Stimulated activated CD8-positive, alpha-beta memory T cell treated with anti-CD3 and anti-CD28 coated beads, Interleukin-12 subunit alpha, Interleukin-12 subunit beta, amount 100 ng/mL, for 1 hour (primary cell): ENCODE measurements at places on chromosomes 5 and 9.
A peak's percentile ranks its signal among the peaks of the same experiment; 100 is the strongest.

DNA sequence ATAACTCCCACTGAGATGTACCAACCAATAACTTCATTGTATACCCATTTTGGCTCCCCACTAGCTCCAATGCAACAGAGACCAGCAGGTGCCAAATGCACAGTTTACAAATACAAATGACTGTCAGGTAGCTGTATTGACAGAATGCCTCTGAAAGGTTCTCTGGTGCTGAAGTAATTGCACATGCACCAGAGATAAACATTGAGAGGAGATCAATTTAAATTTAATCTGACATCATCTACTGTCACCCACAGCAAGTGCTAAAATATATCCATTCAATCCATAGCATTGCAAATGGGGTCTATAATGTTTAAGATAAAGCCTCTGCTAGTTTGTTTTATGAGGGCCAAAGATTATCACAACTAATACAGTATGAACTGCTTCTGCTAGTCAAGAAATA, 80.2 kb downstream of the STX17 start:
- no peak for DNase-seq

- DNase-seq = no peak
These were observed 344.7 kb upstream of the RGMB start for GRCh38 chr5:98428806-98429205.

DNA sequence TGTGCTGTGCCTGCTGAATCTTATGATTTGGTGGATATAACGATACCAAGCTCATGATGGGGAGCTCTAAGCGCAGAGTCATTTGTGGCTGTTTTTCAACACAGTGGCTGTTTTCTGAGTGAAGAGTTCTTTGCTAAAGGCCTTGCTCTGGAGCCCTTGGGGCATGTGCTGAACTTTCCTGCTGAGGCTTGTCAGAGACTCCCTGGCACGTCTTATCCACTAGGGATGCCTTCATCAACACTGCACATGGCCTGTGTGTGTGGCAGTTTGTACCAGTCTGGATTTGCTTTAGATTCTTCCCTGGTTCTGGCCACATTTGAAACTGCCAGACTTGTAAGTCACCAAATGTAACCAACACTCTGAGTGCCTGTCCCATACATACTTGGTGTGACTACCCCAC, 188.2 kb downstream of the DMRT2 start:
- no peak for DNase-seq

GRCh38 chr5:68115584-68115983, 100.0 kb upstream of the PIK3R1 start:
- DNase-seq = no peak

DNA sequence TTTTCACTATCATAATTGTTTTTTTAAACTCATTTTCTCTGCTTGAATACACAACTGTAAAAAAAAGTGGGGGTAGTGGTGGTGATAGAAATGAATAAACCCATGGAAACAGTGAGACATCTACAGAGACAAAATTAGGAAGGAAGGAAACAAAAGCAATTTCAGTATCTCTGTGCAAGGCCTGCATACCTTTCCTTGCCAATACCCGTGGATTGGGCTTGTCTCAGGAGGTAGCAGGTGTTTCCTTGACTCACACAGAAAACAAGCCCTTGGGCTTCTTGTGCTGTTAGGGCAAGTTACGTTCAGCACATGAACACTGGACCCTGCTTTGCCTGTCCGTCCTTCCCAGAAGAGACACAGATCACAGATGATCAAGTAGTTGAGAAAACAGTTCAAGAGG, 372.2 kb downstream of the ZSWIM6 start:
- no peak for DNase-seq

GRCh38 chr5:94505327-94506068, 112.9 kb downstream of the KIAA0825 start:
- no peak for DNase-seq

GRCh38 chr5:114335391-114335790, 26.5 kb upstream of the KCNN2 start:
- no peak for DNase-seq

DNA sequence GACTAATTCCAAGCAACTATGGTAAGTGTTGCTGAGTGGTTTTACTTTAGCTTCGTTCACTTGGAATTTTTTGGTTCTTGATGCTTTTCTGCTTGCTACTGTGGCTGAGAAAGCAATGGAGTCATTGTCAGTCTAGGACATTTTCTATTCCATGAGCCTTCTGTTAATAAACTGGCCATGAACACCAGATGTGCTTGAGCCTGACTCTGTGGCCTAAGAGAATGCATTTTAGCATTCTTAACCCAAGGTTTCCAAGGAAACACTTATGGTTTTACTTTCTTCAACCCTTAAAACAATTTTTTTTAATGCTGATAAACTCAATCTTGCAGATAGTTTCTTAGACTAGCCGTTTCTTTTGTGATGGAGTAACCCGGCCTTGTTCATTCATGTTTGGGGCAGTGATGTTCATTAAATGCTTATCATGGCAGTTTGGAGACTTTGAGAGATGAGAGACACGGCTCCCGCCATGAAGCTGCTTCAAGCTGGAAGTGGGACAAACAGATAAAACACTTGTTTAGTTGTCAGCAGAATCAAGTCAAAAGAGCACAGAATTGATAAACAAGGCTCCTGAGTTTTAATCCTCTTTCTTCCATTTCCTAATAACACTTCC, 42.4 kb downstream of the OSTF1 start:
- no peak for DNase-seq

DNA sequence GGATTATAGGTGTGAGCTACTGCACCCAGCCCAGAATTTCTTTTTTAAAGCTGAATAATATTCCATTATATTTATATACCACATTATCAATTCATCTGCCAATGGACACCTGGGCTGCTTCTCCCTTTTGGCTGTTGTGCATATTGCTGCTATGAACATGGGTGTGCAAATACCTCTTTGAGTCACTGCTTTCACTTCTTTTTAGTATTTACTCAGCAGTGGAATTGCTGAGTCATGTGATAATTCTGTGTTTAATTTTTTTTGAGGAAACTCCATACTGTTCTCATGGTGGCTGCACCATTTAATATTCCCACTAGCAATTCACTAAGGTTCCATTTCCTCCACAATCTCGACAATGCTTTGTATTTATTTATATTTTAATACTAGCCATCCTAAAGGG, 36.1 kb upstream of the KIF4B start:
- no peak for DNase-seq

- no peak for DNase-seq
These were observed 12.7 kb upstream of the DNAH5 start for GRCh38 chr5:13957032-13957645.

GRCh38 chr9:90322296-90322695, 320.3 kb downstream of the DIRAS2 start:
- DNase-seq = no peak

GRCh38 chr5:75138689-75139088, 86.3 kb upstream of the GCNT4 start:
- no peak for DNase-seq

- no peak for DNase-seq
These were observed 257.5 kb downstream of the GADD45G start for GRCh38 chr9:89862316-89862715.

GRCh38 chr9:95879591-95879990, 4.1 kb downstream of the ERCC6L2 start:
- DNase-seq = no peak

GRCh38 chr9:18516965-18517364, 43.0 kb downstream of the ADAMTSL1 start:
- DNase-seq = no peak

DNA sequence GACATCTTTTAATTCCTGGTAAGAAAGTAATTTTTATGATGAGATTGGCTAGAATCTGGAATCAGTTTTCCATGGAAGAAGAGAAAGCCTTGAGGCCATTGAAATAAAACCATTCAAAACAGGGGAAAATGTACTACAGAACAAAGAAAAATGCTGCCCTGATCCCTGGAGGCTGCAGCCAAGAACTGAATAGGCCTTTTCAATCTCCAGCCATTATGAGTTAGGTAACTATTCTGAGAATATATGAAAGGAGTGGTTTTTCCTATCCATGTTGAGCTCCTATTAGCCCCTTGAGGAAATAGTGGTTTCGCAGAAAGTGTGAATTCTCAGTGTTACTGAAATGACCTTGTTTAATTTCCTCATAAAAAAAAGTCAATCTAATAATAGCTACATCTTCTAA, 408.5 kb upstream of the GRAMD2B start:
- DNase-seq = no peak

GRCh38 chr9:136995362-136995761, 1.0 kb downstream of the CLIC3 start:
- no peak for DNase-seq

DNA sequence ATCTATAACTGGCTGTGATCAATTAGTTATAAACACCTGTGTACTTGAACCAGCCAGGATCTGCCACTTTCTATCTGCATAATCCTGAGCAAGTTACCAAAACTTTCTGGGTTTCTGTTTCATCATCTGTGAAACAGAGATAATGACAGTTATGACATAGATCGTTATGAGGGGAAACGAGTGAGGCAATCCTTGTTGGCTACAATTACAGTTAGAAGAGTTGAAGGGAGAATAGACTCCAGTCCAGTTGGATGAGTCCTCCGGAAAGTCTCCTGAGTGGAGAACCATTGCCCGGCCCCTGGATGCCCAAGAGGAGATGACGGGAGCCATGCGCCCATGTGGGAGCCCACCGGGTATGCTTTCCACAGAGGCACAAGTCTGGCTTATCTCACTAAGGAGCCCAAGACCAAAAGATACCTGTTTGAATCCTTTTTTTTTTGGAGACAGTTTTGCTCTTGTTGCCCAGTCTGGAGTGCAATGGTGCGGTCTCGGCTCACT, 4.5 kb downstream of the PDE6A start:
- no peak for DNase-seq

DNA sequence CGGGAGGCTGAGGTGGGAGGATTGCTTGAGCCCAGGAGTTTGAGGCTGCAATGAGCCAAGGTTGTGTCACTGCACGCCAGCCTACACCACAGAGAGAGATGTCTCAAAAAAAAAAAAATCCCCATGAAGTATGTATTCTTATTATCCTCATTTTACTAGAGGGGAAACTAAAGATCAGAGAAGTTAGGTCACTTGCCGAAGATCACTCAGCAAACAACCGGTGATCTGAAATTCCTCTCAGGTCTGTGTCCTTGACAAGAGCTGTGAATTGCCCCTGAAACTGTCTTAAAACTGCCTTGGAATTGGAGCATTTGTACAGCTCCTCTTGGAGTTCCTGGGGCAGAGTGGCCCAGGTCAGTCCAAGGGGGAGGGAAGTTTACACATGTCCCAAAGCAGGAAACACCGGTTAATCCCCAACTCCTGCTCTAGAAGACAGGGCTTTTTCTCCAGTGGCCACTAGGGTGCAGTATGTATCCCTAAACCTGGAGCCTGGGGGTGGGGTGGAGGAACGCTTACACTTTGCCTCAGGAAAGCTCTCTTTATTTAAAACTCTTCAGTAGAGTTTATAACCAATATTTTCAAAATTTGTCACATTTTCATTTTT, 27.6 kb downstream of the AQP7 start:
- DNase-seq = peak; percentile 46

GRCh38 chr5:170525470-170526211, 21.8 kb downstream of the KCNIP1 start:
- no peak for DNase-seq

DNA sequence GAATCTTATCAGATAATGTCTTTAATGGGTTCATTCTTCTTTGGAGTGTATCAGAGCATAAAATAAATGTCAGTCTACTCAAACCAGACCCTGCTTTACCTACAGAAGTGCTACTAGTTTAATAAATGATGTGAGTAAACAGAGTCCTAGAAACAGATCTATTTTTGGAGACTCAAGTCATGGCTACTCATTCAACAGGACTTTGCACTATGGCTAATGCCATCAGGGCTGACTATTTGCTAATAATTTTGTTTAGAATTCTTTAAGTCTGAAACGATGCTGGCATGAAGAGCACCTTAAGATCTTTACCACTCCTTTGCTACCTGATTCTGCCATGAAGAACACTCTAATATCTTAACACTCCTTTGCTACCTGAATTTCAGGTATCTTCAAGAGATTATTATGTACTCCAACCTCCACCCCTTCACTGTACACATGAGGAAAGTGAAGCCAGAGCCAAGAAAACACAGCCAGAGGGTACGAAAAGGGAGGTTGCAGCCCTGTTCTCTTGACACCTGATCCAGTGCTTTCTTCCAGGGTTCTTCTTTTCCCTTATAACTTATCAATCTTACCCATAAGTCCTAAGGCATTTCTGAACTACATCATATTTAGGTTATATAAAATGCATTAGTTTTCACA, 62.4 kb downstream of the ZNF608 start:
- no peak for DNase-seq

- no peak for DNase-seq
These were observed 19.1 kb downstream of the TLN1 start for GRCh38 chr9:35712762-35713400.

DNA sequence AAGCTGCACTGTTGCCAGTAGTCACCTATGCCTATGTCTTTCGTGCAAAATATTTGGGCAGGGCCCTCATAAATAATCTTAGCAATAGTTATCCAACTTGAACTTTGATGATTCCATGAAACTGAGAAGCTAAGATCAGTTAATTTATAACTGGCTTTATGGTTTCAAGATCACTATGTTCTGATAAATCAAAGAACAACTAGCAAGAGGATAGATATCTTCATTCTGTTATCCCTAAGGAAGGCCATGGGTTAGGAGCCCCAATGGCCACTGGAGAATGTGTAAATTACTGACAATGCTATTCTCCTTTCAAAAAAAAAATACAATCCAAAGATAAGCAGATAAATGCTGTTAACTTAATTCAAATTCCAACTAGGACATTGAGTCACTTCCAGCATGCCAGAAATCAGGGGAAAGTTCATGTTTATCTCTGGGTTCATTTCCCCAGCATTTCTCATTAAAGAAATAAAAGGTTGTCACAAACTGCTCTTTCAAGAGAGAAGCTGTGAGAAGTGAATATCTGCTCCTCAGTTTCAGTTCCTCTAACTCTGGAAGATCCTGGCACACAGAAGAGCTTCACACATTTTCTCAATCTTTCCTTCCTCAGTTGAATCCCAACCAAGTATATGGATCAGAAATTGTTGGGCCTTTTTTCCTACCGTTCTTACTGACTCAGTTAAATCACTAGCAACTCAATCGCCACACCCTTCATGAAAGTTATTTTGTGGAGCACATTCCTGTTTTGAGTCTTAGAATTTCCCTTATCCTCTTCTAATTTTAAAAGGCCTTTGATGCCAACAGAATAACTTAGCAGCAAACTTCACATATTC, 59.6 kb upstream of the SLC1A1 start:
- no peak for DNase-seq

- DNase-seq = no peak
These were observed 351.0 kb downstream of the SPOCK1 start for GRCh38 chr5:137148159-137148558.

DNA sequence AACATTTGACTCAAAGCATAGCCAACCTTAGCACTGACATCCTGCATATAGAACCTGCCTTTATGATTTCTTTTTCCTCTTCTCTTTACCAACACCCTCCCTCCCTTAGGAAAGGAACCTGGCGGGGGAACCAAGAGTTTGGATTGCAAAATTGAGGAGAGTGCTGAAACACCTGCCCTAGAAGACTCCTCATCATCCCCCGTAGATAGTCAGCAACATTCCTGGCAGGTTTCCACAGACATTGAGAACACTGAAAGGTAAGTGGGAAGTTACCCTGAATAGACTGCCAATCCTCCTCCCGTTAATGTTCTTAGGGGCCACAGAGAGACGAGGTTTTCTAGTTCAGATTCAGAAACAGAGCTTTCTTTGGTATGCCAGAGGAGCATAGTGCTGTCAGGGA, 88.8 kb downstream of the RGS7BP start:
- no peak for DNase-seq

- DNase-seq = no peak
These were observed 31.9 kb downstream of the P4HA2 start for GRCh38 chr5:132195727-132196126.

- DNase-seq = no peak
These were observed 281.6 kb downstream of the ADAMTS6 start for GRCh38 chr5:65199993-65200675.
